ENCODE measurements at places on chromosomes 2 and 18.

DNA sequence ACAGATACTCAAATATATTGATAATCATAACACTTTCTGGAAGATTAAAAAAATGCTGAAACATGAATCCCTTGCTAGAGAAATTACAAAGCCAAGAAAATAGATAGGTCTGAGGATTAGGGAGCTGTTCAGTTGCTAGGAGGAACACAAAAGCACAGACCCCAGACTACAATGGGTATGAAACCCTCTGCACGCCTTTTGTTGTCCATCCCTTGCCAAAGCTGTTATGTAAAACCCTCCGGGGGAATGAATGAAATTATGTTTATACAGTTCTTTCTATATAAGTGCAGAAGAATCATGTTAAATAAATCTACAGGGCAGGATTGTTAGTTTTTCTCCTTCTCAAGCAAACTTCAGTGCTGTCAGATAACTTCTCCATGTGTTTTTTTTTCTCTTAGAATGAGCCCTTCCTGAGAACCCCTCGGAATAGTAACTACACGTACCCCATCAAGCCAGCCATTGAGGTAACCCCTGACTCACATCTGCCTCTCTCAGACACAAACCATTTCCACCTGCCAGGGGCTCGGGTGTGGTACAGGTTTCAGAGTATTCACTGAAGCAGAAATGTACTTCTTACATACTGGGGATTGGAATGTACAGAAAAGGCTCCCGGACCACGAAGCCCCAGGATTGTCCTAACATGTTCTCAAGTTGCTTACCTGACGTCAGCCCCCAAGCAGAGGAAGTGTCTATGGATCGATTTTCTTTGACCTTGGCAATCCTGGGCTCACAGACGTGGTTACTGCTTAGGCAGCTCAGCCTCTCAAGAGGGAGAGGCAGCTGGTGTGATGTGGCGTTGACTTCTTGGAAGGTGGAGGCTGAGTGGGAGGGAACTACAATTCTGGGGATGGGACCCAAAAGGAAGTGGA, 118.0 kb downstream of the PLB1 start:
- no peak for DNase-seq

DNA sequence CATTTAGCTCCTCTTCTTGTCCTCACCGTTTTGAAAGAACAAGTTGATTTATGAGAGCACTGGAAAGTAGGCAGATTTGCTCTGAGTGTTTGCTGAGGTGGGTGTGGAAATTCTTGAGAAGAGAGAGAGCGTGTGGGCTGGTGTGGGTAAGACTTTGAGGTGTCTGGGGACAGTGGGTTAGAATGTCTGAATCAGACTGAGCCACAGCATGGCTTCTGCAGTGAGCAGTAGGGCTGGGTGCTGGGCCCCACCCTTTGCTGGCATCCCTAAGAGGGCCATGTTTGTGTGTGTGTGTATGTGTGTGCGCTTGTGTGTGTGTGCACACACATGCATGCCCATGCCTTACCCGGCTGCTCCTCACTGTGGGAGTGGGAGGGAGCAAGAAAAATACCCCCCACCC, 63.7 kb downstream of the COPS8 start:
- no peak for DNase-seq

DNA sequence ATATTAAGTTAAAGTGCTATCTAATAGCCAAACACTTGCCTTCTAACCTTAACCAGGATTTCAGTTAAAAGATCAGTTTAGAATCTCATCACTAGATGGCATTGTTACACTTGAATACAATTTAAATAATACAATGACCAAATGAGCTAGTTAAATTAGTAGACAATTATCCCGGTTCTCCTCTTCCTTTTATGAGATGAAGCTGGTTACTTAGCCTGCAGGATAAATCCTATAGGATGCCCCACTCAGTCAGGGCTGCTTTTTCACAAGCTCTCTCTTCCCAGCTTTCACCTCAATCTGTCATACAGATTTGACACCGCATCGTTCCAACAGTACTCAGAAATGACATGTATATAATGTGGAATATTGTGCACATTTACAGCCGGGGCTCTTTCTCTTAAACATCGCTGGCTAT, 678.8 kb downstream of the KCNJ3 start:
- no peak for DNase-seq

DNA sequence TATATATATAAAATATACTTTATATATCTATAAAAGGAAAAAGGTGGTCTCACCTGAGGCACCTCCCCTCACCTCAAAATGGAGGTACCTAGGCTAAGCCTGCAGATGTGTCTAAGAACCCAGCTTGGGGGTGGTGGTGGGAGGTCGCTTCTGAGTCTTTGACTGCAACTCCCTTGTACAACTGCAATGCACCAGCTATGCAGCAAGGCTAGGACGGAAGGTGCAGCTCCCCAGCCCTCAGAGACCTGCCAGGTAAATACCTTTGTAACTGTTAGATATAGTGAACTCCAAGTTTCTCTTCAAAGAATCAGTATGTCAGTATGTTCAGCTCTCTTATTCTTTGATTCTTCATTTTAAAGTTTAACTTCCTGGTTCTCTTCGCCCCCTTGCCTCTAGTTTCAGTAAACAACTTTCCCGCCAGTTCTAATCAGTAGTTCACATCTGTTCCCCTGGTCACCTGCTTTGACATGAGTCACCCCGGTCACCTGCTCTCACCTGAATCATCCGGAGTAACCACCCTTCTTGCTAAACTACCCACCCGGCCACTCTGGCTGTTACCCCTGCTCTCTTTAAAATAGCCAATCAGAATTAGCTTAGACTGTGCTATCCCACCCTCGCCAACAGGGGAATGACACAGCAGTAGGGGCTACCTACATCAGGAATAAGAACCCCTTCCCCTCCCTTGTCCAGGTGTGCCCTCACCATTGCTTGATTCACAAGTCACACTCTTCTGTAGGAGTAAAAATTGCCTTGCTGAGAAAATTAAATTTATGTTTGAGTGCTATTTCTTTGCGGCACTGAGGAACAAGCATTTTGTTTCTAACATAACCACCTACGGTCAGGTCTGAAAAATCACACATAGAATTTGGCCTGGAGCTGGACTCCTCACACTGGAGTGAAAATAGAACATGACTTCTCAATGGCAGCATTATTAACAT, 24.7 kb upstream of the IMPA2 start:
- DNase-seq: no peak

DNA sequence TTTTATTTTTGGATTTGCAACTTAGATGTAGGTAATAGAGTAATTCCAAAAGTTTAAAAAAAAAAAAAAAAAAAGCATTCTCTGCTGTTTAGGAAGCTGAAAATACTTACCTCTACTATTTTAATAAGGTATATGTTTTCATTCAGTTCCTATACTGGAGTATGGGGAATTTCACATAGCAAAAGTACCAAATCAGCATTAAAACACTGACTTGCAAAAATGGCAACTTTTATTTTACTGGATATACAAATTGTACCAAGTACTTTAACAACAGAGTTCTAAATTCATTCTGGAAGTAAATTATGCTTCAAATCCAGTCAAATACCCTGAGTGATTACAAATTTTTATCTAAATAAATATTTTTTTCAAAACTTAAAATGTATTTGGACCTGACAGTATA, 76.7 kb downstream of the TCF4 start:
- no peak for DNase-seq

GRCh38 chr2:207437524-207438143, 92.1 kb upstream of the CREB1 start:
- no peak for DNase-seq

DNA sequence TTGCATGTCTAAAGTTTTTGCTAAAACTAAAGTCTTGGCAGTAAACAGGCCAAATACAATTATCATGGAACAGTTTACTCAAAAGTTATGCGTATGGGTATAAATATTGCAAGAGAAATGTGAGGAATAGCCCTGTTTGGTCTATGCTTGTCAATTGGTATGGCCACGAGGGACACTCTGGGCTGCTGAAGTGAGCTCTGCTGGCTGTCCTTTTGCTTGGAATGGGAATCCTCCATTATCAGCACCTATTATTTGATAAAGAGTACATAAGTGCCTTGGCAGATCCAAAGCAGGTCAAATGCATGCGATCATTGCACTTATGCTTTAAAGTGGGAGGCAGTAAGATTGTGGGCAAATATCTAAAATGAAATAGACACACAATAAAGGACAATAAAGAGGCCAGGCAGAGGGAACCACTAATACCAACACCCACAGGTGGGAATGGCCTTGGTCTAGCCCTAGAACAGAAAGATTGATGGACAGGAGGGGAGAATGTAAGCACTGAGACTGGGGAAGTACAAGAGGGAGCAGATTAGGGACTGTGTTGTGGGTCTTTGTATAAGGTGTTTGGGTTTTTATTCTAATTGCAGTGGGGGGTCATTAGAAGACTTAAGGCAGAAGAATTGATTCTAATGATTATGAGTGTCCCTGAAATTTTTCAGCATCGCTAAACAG, 60.0 kb upstream of the NOSTRIN start:
- DNase-seq: no peak

- DNase-seq: no peak
Observed at GRCh38 chr2:181399027-181399426, 58.2 kb upstream of the ITGA4 start.

DNA sequence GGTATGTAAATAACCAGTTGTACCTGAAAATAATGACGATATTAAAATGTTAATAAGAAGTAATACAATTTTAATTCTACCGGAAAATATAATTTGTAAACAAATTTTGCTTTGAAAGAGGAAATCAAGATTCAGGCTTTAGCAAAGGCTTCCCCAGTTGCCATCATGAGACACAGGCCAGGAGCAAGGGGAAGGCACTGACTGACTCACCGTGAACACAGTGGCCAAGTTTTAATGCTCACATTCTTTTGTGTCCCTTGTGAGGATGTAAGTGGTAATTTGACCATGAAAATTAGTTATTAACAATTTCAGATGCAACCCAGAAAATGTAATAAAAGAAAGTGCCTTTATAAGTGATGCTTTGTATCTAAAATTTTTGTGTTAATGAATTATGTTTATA, 164.1 kb downstream of the GREB1L start:
- DNase-seq: no peak

- DNase-seq: no peak
Observed at GRCh38 chr18:45739848-45740247, 15.9 kb downstream of the SLC14A1 start.

- no peak for DNase-seq
Observed at GRCh38 chr2:11554399-11554716, 20.5 kb downstream of the GREB1 start.

DNA sequence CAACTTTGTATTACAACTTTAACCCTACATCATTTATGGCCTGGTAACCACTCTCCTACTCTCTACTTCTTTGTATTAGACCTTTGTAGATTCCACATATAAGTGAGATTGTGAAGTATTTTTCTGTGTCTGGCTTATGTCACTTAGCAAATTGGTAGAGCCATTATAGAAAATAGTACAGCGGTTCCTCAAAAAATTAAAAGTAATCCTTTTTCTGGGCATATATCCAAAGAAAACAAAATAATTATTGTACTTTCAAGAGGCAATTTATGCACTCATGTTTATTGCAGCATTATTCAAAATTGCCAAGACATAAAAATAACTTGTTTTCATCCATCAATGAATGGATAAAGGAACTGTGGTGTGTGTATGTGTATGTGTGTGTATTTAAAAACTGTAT, 537.5 kb upstream of the FSIP2 start:
- no peak for DNase-seq

- no peak for DNase-seq
Observed at GRCh38 chr18:57775937-57776336, 27.2 kb downstream of the ATP8B1 start.

DNA sequence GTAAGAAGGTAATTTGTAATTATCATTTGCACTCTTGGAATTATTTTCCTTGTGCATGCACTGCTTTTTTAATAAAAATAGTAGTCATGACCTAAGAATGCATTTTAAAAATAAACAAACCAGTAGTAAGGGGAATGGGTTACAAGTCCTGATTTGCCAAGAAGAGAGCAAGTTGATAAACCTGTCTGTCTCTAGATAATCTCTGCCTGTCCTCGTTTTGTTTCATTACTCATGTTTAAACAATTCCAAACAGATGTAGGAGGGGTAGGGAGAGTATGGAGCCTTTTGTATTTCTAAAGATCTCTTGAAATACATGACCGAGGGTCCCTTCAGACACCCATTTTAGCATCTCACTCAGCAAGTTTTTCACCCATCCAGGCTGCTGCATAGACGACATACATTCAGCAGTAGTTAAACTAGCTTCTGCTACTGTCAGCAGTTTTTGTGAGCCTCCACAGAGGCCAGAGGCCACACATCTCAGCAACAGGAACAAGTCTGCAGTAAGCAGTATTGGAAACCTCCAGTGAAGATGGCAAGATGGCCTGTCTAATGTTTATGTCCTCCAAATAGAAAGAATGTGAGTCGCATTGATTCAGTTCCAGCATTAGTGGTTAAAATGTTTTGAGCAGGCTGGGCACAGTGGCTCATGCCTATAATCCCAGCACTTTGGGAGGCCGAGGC, 2.3 kb upstream of the EXOC6B start:
- no peak for DNase-seq

GRCh38 chr2:145060876-145061275, 541.0 kb upstream of the ZEB2 start:
- no peak for DNase-seq

GRCh38 chr2:214575030-214575429, 164.2 kb downstream of the VWC2L start:
- DNase-seq: peak; percentile 55

DNA sequence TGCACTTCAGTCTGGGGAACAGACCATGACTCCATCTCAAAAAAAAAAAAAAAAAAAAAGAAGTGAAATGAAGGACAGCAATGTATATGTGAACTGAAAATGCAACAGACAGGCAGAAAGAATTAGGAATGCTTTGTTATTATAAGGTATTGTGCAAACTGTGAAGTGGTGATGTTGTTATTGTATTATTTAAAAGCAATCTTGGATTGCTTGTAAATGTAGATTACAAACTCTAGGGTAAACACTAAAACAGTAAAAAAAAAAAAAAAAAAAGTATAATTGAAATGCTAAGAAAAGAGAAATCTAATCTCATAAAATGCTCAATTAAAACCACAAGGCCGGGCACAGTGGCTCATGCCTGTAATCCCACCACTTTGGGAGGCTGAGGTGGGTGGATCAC, 25.3 kb downstream of the DYM start:
- no peak for DNase-seq

DNA sequence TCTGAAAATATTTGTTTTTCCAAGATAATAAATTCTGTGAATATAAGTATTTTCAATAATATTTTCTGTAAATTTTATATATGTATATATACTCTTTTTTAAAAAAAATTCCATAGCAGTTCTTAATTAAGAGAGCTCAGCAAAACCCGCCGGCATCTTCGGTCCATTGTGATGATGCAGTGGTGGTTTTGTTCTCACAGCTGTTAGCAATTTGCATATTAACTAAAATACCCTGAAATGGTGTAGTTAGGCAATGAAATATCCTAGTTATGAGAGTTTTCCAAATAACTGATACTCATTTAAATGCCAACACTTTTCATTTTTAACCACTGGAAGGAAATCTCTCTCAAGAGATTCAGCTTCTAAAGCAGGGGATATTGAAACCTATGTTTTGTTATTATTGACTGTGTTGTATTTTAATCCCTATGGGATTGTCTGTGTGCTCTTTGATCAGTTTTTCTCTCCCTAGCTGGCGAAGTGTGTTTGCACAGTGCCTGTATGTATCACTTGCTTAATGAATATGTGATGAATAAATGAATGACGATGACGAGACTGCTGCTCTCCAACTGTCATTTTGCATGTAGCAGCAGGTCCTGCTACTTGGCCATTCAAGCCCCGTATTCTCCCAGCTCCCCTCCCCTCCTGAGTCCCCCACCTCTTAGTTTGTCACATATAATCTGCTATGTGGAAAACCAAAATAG, 42.4 kb downstream of the PSMG2 start:
- DNase-seq: no peak

GRCh38 chr2:43465234-43465633, 130.6 kb downstream of the THADA start:
- no peak for DNase-seq

- DNase-seq: no peak
Observed at GRCh38 chr2:26934985-26935384, 35.5 kb upstream of the MAPRE3 start.

GRCh38 chr2:237459226-237459625, 27.8 kb upstream of the MLPH start:
- no peak for DNase-seq
